Activated T-helper 1 cell treated with anti-CD3 and anti-CD28 coated beads, Interleukin-2, amount 50 U/mL, for 16 hours (primary cell): ENCODE measurements at places on chromosomes 2 and 18.
A peak's percentile ranks its signal among the peaks of the same experiment; 100 is the strongest.

GRCh38 chr2:7670905-7671641 lies 753.9 kb downstream of the RNF144A start:
- no peak for DNase-seq

- no peak for DNase-seq
Observed at GRCh38 chr2:10095175-10095574, 15.0 kb upstream of the CYS1 start.

- DNase-seq = no peak
Observed at GRCh38 chr2:203858176-203858575, 9.4 kb upstream of the CTLA4 start.

DNA sequence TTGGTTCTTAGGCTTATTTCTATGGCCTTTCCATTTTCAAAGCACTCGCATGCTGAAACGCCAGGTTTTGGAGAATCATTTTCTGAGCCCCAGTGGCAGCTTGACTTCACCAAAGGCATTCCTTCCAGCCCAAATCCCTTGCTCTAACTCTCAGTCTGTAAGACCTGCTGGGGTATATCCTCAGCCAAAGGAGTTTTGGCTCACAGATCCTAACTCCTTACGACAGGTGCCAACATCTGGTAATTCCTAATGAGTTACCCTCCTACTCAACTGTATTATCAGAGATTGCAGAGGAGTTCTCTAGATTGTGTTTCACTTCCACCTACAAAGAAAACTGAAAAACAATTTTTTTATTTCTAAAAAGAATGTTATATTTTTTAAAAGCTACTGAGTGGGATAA lies 79.0 kb upstream of the RAB27B start:
- DNase-seq = no peak

DNA sequence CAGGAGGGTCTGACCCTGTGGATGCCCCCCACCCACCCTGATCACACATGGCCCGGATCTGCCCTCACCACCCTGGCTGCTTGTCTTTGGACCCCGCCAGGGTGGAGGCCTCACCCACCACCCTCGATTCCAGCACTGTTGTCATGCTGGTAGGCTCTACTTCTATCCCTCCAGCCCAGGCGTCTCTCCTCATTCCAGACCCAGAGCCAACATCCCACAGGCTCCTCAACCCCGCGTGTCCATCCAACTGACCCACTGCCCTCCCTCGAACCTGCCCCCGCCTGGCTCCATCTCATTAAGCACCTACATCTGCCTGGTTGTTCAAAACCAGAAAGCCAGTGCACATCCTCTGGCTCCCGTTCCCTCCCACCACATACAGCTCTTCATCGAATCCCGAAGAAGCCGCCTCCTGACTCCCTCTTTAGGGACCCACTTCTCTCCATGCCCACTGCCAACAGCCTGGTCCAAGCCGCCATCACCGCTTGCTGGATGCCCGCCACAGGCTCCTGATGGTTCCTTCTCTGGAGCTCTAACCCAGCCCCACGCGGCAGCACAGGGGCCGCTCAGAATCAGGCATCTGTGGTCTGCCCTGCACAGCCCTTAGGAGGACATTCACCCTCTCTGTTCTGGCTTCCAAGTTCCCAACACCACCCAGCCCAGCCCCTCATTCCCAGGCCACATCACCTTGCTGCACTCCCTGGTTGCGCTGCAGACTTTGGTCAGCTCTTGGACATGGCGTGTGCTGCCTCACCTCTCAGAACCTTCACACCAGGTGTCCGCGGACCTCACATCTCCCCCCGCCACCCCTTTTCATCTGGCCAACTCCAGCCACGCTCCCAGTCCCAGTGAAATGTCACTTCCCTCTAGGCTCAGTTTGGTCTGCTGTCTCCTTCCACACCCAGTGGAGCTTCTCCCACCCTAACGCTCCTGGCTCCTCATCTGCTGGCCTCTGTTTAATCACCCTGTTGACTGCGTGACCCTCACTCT lies 43.0 kb downstream of the EMX1 start:
- no peak for DNase-seq

DNA sequence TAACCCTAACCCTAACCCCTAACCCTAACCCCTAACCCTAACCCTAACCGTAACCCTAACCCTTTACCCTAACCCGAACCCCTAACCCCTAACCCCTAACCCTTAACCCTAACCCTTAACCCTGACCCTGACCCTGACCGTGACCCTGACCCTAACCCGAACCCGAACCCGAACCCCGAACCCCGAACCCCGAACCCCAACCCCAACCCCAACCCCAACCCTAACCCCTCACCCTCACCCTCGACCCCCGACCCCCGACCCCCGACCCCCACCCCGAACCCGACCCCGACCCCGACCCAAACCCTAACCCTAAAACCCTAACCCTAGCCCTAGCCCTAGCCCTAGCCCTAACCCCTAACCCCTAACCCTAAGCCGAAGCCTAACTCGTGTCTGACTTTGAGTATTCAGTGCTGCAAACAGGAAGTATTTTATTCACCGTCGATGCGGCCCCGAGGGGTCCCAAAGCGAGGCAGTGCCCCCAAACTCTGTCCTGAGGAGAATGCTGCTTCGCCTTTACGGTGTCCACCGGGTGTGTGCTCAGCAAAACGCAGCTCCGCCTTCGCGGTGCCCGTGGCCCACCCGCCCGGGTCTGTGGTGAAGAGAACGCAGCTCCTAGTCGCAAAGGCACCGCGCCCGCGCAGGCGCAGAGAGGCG lies 36.0 kb downstream of the FAM110C start:
- no peak for DNase-seq

- DNase-seq = no peak
Observed at GRCh38 chr2:230016844-230017243, 51.9 kb downstream of the SLC16A14 start.

DNA sequence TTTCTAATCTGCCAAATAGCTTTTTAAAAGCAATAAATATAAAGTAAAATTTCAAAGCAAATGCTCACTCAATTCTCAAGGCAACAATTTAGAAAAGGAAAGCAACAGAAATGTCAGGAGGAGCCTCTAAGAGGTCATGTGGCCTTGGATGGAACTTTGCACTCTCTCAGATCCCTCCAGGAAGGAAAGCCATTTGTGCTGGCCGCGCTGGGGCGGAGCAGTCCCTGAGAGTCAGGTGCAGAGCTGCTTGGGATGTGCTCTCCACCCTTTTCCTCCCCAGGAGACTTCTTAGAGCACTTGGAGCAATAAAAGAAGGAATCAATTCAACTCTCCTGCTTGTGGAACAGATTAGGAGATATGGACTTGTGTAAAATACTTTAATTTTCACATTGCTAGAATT lies 379.8 kb upstream of the LINC00305 start:
- no peak for DNase-seq

- DNase-seq = no peak
Observed at GRCh38 chr2:46983065-46983801, 67.6 kb upstream of the MCFD2 start.

GRCh38 chr2:127670055-127670956 lies 5.0 kb downstream of the LIMS2 start:
- DNase-seq = no peak

DNA sequence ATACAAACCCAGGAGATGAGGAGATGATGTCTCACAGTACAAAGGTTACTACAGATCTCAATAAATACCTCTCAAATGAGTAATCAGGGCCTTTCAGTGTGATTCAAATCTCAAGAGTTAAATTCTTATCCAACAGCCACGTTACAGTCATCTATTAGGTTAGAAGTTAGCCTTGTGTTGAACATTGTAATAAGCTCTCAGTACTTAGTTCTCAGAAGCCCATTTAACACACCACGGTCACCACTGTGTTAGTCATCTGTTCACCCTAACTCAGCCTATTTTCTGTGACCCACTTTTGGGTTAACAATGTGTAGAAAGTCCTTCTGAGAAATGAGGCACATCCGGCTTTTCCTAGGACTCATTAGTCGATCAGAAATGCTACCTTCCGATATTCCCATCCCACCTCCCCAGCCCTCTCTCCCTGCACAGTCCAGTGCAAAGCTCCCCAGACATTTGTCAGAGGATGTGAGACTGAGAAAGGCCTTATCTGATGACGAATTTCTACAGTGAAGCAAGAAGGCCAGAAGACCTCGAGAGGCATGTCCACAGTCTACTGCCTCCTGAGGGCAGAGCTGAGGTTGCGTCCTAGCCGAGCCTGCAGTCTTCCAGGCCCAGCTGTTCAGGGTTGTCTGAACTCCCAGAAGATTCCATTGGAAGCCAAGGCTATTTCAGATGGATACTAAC lies 92.6 kb downstream of the ACTR2 start:
- DNase-seq = no peak

GRCh38 chr2:204971206-204971907 lies 426.1 kb downstream of the PARD3B start:
- DNase-seq = no peak

DNA sequence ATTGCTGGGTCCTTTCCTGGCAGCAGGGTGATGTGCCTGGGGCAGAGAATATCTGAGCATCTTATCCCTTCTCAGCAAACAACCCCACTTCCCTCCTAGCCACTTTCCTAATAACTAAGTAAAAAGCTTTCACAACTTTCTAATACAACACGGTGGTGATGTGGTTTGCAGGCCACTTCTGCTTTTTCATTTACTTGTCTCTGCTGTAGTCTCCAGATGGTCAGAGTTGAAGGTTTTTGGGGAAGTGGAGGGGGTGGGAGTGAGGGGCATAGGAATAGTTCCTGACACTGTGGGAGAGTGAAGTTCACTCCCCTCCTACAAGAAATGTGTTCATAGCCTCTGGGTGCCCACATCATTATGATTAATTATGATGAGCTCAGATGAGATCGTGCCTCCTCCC lies 11.6 kb downstream of the OXER1 start:
- DNase-seq = no peak

- DNase-seq = no peak
Observed at GRCh38 chr2:19120941-19121750, 237.3 kb downstream of the OSR1 start.

- no peak for DNase-seq
Observed at GRCh38 chr18:37565977-37566478, 430 bp upstream of the CELF4 start.

DNA sequence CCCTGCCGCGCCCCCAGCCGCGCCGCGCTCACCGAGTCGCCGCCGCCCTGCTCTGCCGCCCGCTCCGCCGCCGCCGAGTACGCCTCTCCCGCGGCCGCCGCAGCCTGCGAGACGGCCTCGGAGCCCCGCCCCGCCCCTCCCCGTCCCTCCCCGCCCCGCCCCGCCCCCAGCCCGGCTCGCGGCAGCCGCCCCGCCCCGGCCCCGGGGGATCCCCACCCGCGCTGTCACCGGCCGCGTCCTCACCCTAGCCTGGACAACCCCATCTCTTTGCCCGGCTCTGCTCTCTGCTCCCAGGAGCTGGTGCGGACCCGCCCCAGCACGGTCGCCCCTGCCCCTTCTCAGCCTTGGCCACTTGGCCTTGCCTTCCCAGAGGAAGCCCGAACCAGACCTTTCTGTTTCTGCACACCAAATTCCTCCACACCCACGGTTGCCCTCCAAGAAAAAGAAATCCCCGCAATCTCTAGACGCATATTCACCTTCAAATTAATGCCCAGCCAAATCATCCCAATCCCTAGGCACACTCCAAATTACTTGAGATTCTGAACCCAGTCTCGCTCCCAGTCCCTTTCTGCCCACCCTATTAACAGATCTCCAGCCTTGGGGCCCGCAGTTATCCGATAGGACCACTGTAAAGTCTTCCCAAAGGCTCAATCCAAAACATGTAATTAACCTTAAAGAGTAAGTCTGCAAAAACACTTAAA lies at the start of gene CYRIA:
Gene CYRIA, minus strand, starts transcription at position 87 of the 701 bp plus-strand sequence. CDS start 77,715 bp downstream, outside the sequence.
- DNase-seq = peak; percentile 11

GRCh38 chr2:241110607-241111439 lies 8.7 kb upstream of the MTERF4 start:
- DNase-seq = no peak

DNA sequence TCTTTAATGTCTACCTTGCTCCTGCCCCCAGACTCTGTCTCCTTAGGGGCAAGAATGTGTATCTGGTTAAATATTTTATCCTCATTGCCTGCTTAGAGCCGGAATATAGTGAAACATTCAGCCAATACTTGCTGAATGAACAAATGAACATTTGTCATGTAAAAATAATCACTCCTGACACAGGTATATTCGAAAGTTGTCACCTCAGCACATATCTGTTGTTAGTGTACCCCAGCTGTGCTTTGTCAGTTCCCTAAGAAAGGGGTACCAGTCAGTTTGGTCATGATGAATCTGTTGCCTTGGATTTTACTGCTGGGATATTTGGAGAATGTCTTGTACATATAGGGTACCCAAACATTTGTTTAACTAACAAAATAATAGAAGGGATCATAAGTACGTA lies 77.0 kb upstream of the PROKR1 start:
- no peak for DNase-seq

- DNase-seq = no peak
Observed at GRCh38 chr2:120992791-120993555, 257.3 kb downstream of the GLI2 start.

DNA sequence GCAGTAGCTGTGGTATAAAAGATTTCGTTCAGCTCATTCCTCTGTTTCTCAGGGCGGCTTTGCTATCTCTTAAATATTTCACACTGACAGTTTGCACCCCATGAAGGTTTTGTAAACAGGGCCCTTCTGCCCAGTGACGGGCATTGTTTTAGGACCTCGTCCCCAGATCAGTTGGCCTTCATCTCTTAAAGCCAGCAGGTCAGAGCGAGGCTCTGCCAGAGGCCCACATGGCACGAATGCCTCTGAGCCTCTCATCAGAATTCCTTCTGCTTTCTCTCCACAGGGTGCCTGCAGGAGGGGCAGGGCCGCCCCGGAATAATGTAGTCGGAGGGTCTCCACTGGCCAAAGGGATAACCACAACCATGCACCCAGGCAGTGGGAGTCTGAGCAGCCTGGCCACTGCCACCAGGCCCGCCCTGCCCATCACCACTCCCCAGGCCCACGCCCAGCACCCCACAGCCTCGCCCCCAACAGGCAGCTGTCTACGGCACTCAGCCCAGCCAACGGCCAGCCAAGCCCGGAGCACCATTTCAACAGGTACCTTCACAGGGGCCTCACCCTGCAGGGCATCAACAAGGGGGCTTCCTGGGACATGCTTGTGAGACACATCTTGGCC lies 177.0 kb downstream of the SEPTIN10 start:
- DNase-seq = no peak

- no peak for DNase-seq
Observed at GRCh38 chr2:30729031-30729430, 78.2 kb downstream of the CAPN13 start.

DNA sequence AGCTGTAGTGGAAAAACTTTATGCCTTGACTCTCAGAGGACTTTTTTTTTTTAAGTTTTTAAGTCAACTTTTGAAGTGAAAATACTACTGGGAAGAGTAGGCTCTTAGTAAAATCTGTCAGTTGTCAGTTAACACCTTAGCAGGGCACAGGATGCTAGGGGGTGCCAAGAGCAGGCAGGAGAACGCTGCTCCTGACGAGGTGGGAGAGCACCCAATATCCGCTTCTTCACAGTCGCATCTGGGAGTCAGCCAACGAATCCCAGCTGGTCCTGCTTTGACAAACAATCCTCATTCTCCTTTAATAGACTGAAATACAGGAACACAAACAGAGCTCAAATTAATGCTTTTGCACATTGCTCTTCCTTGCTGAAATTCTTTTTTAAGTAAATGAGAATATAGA lies 709.5 kb upstream of the ACVR2A start:
- no peak for DNase-seq

DNA sequence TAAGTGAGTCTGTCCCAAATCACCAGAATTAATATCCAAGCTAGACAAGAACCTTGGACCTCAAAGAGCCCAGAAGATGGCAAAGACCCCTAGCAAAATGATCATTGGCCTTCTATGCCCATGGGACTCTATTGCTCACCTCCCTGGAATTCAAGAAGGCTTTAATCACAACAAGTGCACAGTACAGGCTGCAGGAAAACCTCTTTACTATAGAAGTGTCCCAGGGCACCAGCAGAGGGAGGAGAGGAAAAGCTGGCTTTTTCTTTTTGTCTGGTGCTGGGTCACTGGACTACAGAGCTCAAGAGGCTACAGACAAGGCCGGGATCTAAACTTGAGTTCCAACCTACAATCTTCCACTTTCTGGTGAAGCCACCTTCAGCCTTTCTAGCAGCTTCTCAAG lies 88.3 kb upstream of the PPP1CB start:
- no peak for DNase-seq
